ENCODE measurements at places on chromosomes 13 and 19.

DNA sequence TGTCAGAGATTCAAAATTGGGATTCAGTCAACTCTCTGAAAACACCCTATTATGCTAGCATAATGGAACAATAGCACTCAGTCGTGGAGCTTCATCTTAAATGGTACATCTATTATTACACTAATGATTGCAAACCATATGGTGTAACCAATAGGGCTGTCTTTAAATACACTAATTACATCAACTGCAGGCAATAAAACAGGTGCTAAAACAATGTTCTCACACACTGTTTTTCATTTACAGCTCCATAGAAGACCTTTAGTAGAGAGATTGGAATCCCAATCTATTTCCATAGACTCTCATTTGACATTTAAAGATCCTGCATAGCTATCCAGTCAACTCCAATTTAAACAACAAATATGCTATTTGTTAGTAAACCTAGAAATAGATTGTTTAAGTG is 1917.4 kb downstream of the OLFM4 start:
- DNase-seq: no peak

DNA sequence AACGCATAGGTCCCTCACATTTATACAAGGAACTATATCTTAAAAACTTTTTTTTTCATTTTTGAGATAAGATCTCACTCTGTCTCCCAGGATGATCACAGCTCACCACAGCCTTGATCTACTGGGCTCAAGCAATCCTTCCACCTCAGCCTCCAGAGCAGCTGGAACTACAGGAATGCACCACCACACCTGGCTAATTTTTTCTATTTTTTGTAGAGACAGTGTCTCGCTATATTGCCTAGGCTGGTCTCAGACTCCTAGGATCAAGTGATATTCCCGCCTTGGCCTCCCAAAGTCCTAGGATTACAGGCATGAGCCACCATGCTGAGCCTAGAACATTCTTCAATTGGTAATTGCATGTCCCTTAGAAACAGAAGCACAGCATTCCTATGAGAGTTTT is 41.7 kb downstream of the RCBTB1 start:
- no peak for DNase-seq

- DNase-seq: no peak
These were observed 76.9 kb downstream of the GADD45B start for GRCh38 chr19:2552859-2553258.

DNA sequence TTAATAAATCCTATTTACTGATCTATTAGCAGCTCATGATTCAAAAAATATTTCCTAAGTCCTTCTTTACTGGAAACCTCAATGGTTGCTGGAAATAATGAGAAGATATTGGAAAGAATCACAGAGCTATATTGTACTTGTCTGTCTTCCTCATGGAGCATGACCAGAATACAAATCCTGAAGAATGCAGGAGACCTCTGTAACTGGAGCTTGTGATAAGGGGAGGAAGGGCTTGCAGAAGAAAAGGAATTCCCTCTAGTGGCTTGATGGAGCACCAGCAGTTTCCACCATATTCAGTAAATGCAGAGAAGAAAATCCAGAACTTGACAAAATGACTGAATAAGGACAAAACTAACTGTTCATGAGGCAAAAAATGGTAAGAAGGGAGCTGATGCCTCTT is 1333.1 kb downstream of the EFNB2 start:
- no peak for DNase-seq

- no peak for DNase-seq
These were observed 1458.0 kb downstream of the OLFM4 start for GRCh38 chr13:54486421-54487166.

- DNase-seq: no peak
These were observed 584.2 kb upstream of the SLITRK1 start for GRCh38 chr13:84466461-84466860.

DNA sequence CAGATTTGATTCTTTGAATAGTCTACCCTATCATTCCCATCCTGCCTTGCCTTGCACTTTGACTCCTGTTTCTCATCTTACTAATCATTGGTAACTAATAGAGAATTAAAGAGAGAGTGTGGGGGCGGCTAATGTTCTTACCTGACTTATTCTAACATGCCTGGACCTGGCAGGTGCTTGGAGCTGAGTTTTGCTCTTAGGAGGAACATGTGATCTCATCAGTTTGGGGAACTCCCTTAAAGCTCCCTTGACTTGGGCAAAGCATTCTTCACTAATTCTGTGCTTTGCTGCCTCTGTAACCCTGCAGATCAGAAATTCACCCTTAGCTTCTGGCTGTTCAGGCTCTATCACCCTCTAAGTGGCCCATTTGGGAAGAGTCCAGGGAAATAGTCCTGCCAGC is 861.1 kb downstream of the GPC5 start:
- DNase-seq: no peak

DNA sequence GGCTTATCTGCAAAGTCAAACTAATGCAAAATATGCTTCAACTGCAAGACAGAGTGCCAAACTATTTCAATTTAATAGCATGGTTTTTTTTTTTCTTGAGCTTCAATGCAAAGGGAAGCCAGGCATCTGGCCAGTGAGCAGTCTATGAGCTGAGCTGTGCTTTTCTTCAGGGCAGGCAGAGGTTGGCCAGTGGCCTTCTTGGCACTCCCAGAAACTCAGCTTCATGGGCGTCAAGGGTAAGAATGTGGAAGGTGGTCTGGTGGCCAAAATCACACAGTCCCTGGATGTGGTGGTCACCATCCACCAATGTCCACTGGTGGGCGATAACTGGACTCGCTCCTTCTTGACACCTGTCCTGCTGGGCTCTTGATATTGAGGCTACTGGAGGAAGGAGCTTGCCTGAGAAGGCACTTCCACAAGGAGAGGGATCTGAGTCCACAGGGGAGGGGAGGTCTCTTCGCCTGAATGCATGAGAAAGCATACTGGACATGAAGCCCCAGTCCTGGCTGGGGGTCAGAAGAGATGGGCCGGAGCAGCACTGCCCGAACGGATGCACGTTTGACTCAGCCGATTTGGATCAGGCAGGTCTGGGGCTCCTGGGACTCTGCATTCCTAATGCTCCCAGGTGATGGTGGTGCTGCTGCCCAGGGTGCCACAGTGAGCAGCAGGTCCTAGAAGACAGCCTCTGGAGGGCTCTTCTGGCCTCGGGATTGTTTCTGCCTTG is 17.1 kb downstream of the COL4A2 start:
- DNase-seq: no peak

- no peak for DNase-seq
These were observed 297.9 kb downstream of the DCT start for GRCh38 chr13:94181461-94182107.

DNA sequence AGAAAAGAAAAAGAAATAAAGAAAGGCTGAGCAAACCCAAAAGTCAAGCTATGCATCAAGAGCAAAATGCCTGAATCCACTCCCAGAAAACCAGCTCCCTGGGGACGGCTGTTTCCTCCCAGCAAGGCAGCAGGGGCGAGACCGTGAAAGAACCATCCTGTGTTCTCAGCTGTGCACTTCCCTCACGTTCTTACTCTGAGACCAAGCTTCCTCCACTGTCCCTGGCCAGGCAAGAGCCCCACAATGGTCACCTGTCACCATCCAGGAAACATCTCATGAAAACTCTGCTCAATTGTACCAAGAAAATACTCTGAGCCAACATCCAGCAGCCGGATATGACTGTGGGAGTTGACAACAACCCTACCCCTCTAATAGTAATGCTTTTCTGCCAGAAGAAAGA is 22.9 kb downstream of the RAB20 start:
- no peak for DNase-seq

DNA sequence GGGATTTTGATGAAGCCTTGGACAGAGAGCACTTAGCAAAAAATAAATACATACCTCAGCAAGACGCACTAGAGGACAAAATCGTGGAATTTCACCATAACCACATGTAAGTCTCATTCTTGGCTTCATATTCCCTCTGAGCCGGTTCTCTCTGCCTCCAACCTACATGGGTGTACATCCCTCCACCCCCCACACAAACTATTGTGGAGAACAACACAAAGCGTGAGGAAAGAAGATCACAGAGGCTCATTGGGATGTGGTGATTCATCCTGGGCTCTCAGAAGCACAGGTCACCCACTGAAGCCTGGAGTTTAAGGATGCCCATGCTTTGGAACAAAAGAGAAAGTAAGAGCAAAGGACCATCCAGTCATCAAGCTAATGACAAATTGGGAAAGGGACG is 192.2 kb downstream of the STK24 start:
- DNase-seq: no peak

- no peak for DNase-seq
These were observed 122.0 kb upstream of the FNDC3A start for GRCh38 chr13:48853728-48854102.

DNA sequence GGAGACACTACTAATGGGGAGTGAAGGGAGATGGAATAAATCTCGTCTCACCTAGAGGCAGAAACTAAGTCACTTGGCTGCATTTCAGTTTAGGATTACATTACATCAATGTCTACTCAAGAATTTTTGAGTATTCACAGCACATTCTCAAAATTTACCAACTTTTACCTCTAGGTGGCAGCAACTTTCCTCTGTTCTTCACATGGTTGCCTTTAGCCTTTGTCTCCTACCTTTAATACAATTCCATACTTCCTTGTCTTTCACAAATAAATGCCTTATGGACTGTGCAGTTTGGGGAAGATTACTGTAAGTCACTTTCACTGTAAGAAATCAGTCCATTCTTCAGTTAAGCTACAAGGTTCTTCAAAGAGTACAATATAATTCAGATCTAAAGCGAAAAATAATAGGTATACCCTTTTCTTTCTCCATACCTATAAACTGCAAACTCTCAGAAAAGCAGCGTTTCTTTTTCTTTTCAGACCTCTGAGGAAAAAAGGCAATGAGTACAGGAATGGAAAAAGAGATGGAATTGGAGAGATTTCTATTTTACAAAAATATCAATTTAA is 379.4 kb downstream of the KLF12 start:
- peak; percentile 26 for DNase-seq

DNA sequence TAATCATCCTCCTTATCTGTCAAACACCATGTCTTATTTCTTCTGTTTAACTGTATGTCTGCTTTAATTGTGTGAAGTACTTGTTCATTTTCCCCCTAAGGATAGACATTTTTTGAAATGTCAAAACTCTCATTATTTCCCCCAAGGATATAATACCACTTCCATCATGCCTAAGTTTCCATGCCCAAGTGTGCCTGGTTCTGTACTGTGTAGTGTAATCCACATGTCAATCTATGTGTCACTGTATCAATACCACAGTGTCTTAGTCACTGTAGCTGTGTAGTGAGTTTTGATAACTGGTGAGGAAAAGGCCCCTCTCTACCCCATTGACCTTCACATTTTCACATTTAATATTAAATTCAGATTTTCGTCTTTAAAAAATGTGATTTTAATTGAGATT is 1265.5 kb downstream of the PCDH9 start:
- DNase-seq: peak; percentile 23

DNA sequence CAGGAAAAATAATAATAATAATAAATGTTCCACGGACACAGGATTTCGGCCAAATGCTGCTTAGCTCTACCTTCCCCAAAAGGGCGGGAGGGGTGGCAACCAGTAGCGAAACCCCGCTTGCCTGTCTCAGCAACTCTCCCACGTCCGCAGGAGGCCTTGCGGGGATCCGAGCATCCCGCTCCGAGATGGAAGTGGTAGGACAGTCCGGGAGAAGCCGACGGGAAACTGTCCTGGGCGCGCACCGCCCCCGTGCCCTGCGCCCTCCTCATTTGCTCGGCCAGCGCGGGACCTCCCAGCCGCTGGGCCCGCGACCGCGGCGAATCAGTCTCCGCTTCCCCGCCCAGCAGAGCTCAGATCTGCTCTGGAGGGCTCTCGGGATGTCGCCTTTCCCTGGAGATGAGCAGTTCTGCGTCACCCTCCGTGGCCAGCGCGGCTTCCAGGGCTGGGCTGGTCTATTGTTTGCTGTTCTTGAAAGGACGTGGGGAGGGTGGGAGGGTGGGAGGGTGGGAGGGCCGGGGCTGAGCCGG is 48.9 kb upstream of the PABPC3 start:
- DNase-seq: no peak

DNA sequence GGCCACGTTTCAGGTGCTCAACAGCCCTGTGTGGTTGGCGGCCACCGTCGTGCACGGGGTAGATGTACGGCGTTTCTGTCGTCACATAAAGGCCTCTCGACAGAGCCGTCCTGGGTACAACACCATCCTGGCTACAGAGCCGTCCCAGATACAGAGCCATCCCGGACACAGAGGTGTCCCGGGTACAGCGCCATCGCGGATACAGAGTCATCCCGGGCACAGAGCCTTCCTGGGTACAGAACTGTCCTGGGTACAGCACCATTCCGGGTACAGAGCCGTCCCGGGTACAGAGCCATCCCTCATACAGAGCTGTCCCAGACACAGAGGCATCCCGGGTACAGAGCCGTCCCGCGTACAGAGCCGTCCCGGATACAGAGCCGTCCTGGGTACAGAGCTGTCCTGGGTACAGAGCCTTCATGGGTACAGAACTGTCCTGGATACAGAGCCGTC is 222.7 kb upstream of the SOX1 start:
- no peak for DNase-seq

- DNase-seq: no peak
These were observed 25.4 kb upstream of the NANOS2 start for GRCh38 chr19:45939792-45940514.

DNA sequence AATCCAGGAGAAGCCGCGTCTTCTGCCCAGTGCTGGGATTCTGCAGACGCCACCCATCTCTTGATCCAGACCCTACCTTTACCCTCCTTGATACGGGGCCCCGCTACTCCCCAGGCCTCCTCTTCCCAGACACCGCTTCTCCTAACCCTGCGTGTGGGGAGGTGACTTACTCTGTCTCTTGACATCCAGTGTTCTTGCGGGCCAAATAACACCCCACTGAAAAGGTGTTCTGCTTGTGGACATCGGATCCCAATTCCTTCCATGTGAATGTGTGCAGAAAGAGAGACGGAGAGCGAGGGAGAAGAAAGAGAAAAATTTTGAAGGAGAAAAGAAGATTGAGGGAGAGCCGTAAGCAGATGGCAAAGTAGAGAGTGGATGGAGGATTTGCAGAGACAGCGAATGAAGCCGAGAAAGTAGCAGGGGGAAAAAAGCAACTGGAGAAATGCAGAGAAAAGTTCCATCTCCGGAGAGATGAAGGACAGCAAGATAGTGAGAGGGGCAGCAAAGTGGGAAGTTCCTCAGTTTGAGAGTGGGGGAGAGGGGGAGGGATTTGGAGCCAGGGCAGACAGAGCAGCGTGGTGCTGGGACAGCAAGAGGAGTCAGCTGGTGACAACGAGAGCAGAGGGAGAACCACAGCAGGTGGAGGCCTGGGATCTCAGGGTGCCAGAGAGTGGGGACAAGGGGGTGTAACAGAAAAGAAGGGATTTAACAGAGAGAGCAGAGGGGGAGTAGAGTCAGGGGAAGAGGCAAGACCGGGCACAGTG is 814 bp downstream of the ZNF480 start:
- no peak for DNase-seq

DNA sequence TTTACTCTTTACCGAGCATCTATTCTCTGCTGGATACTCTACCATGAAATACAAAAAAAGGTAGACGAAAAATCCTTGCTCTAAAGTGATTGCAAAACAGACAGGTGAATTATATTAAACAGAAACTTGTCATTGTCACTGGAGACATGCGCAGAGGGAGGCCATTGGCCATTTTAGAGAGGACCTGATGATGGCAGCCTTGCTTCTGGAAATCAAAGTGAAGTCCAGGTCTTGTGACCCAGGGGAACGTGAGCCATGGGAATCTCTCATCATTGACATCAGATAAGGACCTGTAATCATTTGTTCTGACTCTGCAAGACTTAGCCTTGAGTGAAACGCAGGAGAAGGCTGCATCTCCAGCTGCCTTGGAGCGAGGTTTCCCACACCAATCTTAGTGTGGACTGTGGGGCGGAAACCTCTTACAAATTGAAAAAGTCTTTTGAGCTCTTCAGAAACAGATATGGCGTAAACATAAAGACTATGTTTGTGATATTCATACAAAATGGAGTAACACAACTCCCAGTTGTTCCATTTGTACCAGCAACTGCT is 16.8 kb upstream of the SLC46A3 start:
- no peak for DNase-seq

Data from HS-27A (cell line).